ENCODE measurements at places on chromosomes 2 and 18.

- DNase-seq = no peak
Measured at GRCh38 chr2:10915731-10916276, 4.1 kb downstream of the KCNF1 start.

DNA sequence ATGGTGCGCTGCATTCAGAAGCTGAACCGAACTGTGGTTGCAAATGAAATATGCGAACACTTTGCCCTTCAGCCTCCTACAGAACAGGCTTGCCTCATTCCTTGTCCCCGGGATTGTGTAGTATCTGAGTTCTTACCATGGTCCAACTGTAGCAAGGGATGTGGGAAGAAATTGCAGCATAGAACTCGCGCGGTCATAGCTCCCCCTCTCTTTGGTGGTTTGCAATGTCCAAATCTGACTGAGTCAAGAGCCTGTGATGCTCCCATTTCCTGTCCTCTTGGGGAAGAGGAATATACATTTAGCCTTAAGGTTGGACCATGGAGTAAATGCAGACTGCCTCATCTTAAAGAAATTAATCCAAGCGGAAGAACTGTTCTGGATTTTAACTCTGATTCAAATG, 291.4 kb downstream of the THSD7B start:
- DNase-seq = no peak

DNA sequence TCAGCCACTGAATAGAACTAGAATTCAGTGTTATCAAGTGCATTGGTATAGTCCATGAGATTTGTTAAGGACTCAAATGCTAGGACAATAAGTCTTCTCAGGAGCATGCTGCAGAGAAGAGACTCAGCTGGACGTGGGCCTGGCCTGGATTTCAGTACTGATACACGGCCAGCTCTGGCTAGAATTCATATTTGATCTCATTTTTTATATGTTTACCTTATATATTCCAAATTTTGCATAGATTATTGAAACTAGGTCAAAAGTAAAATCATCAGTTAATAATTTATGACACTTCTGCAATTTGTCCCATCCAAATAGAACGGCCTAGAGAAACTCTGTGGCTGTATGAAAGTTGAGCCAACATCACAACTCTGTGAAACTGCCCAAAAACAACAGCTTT, 262.0 kb downstream of the DLGAP1 start:
- no peak for DNase-seq

- DNase-seq = no peak
Measured at GRCh38 chr18:13436576-13436975, 218.0 kb downstream of the LDLRAD4 start.

GRCh38 chr2:55163941-55164390, 68.1 kb downstream of the CLHC1 start:
- DNase-seq = no peak

GRCh38 chr18:21459706-21460286, 140.7 kb downstream of the ESCO1 start:
- no peak for DNase-seq

DNA sequence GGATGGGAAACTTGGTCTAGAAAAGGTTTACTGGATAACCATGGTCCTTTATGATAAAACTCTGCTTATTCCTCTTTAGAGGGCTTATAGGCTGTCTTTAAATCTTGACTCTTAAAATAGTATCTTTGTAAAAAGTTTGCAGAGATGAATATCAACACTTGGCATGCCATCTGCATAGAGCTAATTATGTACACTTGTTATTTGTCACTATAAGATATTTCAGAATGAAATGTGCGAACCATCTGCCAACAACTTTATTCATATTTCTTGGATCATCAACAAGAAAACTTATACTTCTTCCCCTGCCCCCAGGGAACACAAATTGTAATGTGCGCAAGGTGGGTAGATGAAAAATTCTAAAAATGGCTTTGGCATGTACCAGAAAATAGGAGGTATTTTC, 653.0 kb upstream of the CHAC2 start:
- no peak for DNase-seq

DNA sequence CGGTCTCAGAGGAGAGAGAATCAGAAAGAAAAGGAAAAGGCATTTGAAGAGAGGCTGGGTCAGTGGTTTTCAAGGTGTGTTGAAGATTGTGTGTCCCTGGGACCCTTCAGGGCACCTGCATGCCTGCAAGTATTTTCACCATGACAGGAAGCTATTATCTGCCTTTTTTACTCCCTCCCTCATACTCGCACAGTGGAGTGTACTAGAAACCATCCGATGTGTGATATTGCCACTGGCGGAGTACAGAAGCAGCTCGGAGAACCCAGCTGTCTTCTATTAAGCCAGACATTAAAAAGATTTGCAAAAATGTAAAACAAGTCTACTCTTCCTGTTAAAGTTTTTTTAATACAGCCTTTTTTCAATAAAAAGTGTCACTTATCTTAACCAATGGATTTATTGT, 33.7 kb upstream of the RFX8 start:
- no peak for DNase-seq

GRCh38 chr2:104523921-104524320, 330.0 kb upstream of the POU3F3 start:
- DNase-seq = no peak

GRCh38 chr2:121596221-121597080, 52.8 kb downstream of the CLASP1 start:
- DNase-seq = no peak

- DNase-seq = no peak
Measured at GRCh38 chr2:62660582-62661262, 44.8 kb upstream of the EHBP1 start.

- DNase-seq = no peak
Measured at GRCh38 chr2:180268006-180268405, 260.9 kb upstream of the CWC22 start.

- no peak for DNase-seq
Measured at GRCh38 chr18:22822024-22822423, 111.1 kb upstream of the RBBP8 start.

DNA sequence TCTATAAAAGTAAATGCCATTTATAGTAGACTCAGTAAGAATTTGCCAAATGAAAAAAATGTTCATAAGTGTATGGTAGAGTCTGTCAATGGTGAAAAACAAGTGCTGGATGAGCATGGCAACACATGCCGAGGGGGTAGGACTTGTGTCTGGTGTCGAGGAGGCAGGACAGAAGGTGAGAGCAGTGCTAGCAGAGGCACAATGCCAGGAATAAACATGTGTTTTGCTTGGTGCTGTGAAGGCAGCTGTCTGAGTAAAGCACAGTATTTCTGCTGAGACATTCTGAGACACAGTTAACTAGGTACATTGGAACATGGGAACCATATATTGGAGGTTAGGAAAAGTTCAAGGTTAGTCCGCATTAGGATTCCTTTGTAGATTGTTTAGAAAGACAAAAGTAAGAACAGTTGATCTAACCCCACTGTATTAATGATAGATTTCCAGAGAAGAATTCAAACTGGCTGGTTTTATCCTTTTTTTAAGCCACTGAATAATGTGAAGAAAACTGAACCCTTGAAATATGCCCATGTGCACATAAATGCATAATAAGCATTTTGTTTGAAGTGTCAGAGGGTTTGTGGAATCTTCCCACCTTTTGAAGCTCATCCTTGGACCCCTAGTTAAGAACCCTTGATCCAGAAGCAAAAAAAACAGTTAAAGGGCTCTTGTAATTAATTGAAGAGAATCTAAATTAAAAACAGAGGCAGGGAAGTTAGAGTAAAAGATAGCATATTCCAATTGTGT, 7.1 kb downstream of the RBM45 start:
- DNase-seq = no peak

DNA sequence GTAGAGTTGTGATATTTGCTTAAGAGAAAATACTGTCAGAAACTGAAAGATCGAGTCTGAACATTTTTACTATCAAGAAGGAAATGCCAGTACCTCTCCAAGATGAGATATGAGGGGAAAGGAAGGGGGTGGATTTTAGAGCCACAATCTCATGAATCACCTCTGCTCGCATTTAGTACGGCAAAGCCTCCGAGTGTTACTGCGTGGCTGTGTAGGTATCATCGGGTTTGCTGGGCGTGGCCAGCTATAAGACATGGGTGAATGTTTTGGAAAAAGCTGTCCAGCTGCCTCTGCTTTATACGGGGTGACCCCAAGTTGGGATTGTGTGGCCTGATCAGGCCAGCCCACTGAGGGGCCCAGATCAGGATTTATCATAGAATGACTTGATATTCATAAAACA, 826.4 kb downstream of the SOCS6 start:
- DNase-seq = no peak

DNA sequence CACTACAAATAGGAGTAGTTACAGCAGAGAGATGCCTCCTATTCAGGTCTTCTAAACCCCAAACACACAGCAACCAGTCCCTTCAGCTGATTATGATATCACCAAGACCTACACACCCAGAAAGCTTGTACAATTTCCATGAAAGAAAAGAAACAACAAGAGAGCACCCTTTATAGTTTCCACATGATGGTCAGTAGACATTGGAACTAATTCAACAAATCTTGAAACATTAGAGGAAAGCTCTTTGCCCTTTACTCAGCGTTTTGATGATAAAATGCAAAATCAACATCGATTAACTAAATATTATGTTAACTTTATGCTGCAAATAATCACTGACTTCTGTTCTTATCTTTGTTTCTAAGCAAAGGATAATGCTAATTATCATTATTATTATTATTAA, 393.6 kb upstream of the ID2 start:
- no peak for DNase-seq

DNA sequence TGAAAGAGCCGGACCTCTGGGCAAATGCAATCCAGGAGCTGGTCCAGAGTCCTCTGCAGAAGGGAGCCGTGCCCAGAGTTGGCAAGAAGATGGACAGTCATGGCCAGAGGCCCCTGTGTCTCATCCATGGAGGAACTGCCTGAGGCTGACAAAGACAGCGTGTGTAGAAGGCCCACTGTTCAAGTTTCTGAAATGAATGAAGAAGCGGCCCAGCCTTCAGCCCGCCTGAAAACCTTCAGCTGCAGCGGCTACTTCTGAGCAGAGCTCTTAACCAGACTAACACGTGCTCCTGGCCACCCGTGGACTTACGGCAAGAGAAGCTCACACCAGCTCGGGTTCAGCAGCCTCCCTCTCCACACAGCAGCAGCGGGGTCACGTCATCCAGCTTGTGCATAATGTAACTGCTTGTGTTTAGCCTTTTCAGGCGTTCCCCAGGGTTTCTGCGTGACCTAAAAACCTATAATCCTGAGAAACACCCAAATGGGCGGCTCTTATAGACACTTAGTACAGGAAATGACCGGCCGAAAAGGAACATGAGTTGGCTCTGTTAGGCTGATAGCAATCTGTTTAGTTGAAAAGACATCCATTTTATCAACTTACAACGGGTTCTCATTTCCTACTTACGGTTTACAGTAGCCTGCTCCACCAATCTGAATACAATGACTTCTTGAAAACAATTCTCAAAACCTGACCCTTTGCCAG, at the start of gene FAM124B:
Gene FAM124B, minus strand, starts transcription at position 467 of the 702 bp plus-strand sequence. Its CDS starts 339 bp downstream, at position 128.
- DNase-seq = no peak

DNA sequence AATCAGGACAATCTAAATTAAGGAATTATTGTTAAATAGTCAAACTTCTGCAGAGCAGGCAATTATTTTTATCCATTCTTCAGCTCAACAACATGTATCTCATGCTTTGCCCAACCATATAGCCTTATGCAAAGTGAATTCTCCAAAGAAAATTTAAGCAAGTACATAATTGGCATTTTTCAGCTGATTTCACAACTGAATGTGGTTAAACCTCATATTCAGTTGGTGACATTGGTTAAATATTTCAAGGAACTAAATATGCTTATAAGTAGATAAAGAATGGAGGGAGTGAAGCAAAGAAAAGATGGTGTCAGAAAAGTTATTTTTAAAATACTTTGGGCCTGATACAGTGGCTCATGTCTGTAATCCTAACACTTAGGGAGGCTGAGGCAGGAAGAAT, 816.2 kb downstream of the NRXN1 start:
- DNase-seq = no peak

GRCh38 chr2:197846777-197847176, 42.4 kb downstream of the PLCL1 start:
- no peak for DNase-seq

- DNase-seq = no peak
Measured at GRCh38 chr2:73253901-73254300, 19.8 kb downstream of the CCT7 start.

DNA sequence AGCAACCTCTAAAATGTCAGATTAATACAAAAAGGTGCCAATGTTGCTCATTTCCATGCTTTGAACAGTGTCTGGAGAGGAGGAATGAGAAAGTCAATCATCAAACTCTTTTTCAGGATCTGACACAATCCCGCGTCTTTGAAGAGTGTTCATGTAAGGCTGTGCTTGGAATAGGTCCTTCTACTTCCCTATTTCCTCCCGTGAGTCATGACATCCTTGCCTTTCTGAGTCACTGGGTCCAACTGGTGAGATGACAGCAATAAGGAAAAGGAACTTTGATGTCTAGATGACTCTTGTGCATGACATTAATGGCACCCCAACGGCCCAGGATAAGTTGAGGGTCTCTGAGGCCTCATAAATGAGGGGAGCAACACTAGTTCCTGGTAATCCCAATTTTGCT, 109.0 kb upstream of the CELF4 start:
- no peak for DNase-seq

DNA sequence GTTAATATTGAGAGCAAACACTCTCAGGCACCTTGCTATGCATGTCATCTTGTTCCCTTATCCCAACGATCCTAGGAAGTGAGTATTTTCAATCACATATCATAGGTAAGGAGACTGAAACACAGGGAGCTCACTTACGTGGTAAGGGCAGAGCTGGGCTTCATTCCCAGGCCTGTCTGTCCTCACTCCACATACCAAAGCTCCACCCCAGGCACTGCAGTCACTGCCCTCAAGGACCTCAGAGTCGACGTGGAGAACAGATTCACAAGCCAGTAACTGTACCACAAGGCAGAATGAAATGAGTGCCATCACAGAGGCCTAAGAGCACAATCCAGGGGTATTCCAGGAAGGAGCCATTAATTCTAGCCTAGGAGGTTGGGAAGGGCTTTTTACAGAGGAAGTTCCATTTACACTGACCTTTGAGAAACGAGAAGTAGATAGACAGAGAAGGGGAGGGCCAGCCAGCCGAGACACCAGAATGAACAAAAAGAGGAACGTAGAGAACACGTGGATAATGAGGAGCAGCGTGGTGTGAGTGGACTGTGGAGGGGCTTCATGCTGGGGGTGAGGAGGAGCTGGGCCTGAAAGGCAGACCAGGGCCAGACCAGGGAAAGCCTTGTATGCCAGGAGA, 48.6 kb downstream of the KIAA2012 start:
- DNase-seq = no peak

- no peak for DNase-seq
Measured at GRCh38 chr18:59067873-59068272, 71.8 kb upstream of the SEC11C start.

DNA sequence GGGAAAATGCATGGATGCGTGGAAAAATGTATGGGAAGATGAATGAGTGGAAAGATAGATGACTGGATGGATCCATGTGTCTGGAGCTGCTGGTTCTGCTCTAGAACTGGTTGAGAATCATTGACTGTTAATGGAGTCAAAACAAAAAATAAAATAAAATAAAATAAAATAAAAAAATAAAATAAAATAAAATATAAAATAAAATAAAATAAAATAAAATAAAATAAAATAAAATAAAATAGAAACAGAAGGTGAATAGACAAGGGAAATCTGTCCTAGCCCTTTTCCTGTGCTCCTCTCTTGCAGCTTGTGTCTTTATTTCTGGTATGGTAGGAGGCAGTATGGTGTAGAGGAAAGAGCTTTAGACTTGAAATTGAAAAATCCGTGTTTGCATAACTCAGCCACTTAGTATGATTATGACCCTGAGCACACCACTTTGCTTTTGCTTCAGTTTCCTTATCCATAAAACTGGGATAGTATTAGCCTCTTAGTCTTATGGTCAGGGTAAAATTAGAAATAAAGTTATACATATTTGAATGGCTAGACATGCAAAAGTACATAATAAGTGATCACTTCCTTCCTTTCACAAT, 51.0 kb downstream of the PSD4 start:
- no peak for DNase-seq

GRCh38 chr2:111186933-111187332, 66.2 kb downstream of the BCL2L11 start:
- no peak for DNase-seq

Data from activated gamma-delta T cell treated with Interleukin-2 at 50 U/mL for 16 hours (primary cell).